Upper lobe of left lung (tissue), 6 donors: ENCODE measurements at places on chromosomes 7 and 10. TPM values are rescaled to one million over a fixed set of nuclear protein-coding genes. Genes with fewer than 3 reads are reported as not detected.

DNA sequence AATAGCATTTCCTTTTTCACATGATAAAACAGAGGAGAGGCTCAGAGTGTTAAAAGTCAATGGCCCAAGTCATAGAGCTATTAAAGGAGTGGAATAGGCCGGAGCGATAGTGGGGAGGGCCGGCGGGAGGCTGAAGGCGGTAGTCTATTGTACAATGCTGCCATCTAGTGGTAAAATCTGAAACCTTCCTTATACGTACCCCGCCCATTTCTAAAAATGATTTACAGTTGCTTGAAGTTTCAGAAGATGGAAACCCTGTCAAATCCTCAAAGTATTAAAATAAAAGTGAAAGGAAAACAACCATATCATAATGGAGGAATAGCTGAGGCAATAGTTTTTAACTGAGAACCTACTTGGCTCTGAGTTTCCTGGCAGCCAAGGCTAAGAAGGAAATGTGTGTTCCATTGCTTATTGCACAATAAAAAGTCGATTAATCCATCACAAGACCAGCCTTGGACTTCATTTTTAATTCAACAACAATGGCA is 209.1 kb downstream of the CCSER2 start:
- no peak overlapping the region for H3K4me3 ChIP-seq
- peaks cover 9% of the 10 kb centered on the region for H3K4me1 ChIP-seq
- H3K27me3 ChIP-seq, result no peaks in the 10 kb centered on the region
- H3K27ac ChIP-seq, result no peak overlapping the region
- no peaks in the 10 kb centered on the region for H3K36me3 ChIP-seq

The LGI1 gene
- not detected for total RNA-seq

GRCh38 chr10:64617085-64617484 is 1095.9 kb downstream of the REEP3 start:
- no peak overlapping the region for H3K27ac ChIP-seq
- H3K27me3 ChIP-seq, result no peaks in the 10 kb centered on the region

- DNase-seq, result no peak
- H3K36me3 ChIP-seq, result peaks cover 17% of the 10 kb centered on the region
- H3K4me3 ChIP-seq, result no peak overlapping the region
- no peaks in the 10 kb centered on the region for H3K4me1 ChIP-seq
These were observed 52.8 kb downstream of the NRF1 start for GRCh38 chr7:129664029-129665012.

The KAT6B gene
- total RNA-seq, result 37.5 TPM

The RNF133 gene
- 8.3 TPM for total RNA-seq

DNA sequence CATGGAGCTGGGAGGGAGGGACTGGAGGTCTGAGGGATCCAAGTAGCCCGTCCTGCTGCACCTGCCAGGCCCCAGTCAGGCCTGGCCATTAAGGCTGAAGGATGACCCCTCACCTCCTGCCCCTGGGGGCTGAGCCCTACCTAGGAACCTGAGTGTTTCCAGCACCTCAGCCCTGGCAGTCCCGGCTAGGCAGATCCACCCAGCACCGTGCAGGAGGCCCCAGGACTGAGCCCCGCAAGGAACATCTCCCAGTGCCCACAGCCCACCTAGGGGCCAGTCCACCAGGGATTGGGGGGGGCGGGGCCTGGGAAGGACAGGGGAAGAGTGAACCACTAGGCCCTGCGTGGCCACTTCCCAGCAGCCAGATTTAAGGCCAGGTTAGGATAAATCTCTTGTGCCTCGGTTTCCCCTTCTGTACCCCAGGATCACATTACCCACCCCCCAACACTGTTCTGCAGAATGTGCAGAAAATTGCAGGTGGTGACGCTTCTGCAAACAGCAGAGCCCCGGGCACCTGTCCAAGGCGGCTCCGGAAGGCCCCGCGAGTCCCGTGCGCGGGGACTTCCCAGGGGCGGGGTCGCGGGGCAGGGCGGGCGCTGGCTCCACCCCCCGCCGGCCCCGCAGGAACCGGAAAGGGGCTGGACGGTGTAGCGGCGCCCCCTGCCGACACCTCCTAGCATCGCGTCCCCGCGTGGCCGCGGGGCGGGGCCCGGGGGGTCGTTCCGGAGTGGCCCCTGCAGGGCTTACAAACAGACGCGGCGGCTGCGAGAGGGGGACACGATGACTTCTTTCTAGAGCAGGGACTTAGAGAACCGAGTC is 55.9 kb downstream of the PWWP2B start:
- H3K27ac ChIP-seq, result peak overlapping the region; percentile 41
- peak; percentile 95 for DNase-seq
- peaks cover 35% of the 10 kb centered on the region for H3K4me1 ChIP-seq

DNA sequence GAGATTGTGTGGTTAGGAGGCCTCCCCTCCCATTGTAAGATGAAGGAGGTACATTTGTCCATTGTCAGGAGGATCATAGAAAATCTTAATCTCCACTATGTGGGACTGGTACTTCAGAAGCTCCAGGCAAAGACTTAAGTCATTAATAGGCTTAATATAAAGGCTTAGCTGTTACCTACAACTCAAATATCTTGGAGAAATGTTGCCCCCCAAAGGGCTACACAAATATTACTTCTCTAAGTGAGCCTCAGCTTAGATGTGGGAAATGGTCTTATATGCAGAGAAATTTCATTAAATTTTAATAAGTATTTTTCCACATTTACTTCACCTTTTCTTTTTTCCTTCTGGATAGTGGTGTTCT is 27.2 kb downstream of the TAS2R41 start:
- H3K4me1 ChIP-seq, result peaks cover 1% of the 10 kb centered on the region
- no peak overlapping the region for H3K27ac ChIP-seq
- H3K36me3 ChIP-seq, result no peaks in the 10 kb centered on the region

The PVRIG gene
- 6.3 TPM for total RNA-seq

- no peak overlapping the region for H3K27ac ChIP-seq
- no peak overlapping the region for H3K4me3 ChIP-seq
- H3K36me3 ChIP-seq, result no peaks in the 10 kb centered on the region
- DNase-seq, result no peak
These were observed 32.2 kb downstream of the MRPS33 start for GRCh38 chr7:140982508-140982907.
